Omental fat pad (tissue), 4 donors: ENCODE measurements at places on chromosomes 1 and 21. TPM values are rescaled to one million over a fixed set of nuclear protein-coding genes. Genes with fewer than 3 reads are reported as not detected.

The KMO gene
- total RNA-seq = 4.4 TPM

The JAM2 gene
- total RNA-seq = 43.3 TPM

- no peak for DNase-seq
These were observed 56.3 kb downstream of the NVL start for GRCh38 chr1:224273641-224274040.

DNA sequence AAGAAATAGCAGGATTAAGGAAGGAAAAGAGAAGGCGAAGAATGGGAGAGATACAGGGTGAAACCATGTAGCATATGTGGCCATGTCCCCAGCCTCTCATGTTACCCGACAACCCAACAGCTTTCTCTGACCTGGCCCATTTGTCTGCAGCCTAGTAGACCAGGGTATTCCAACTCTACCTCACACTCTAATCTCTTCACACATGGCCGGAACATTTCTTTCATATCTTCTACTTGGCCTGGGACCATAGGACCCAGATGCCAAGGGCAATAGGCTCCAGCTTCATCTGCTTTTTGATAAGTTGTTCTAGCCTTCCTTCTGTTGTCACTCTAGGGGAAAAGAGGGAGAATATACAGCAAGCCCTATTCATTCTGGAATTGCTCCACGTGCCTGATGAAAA, 95.0 kb upstream of the DPT start:
- no peak for DNase-seq

GRCh38 chr1:204438628-204439027, 27.0 kb upstream of the PPP1R15B start:
- DNase-seq = no peak
